ENCODE measurements at places on chromosomes 5 and 9.

DNA sequence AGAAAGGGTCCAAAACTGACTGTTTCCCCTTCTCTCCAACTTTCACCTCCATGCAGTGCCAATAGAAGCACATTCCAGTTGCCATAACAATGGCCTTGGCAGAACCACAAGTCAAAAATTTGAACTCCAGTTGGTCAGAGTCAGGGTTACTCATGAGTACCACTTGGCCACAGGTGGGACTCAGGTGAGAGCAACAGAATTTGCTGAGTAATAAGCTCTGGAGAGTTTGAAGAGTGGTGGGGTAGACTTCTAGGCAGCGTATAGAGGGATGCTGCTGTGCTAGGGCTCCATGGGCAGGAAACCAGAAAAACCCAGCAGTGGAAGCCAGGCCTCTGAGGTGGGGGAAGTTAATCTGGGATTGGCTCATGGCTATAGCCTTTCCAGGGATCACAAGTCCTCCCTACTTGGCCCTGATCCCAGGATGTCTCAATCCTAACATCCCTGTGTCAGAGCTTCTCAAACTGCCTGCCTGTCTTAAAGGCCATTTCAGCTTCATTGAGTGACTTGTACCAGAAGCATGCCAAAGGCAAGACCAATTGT lies 30.2 kb downstream of the SNX18 start:
- no peak for DNase-seq

GRCh38 chr5:64949331-64949730 lies 180.6 kb downstream of the CWC27 start:
- DNase-seq = no peak

DNA sequence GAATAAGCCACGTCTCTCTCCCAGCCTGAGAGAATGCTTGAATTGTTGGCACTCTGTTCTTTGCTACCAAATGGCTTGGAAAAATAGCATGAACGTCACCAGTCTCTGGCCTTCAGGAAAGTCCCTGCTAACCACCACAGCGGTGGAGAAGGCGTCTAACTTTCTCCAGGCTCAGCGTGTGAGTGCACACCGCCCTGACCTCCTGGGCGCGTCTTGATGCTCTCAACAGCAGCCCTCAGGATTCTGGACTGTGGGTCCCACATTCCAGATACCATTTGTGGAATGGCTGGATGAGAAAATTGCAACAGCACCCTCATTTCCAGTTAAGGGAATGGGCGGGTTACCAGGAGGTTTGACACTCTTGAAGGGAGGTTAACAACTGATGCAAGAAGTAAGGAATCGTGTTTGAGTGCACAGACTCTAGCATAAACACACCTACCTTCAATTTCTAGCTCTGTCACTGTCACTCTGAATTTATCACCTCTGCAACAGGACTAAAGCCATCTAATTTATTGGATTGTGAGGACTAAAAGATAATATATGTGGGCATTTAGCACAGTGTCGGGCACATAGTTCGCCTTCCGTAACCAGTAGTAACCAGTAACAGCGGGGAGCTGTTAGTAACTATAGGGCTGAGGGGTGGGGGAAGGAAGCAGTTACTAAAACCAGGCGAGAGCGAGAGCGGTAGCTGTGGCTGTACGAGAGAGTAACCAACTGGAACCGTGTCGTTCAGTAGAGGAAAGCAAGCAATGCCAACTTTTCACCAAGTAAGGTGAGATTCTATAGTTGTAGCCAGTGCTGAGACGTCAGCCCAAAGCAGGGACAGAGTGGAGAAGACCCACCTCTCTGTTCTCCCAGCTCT lies 807 bp upstream of the PLGRKT start:
- DNase-seq = no peak

- no peak for DNase-seq
Observed at GRCh38 chr9:134324359-134325095, 1.7 kb upstream of the RXRA start.

DNA sequence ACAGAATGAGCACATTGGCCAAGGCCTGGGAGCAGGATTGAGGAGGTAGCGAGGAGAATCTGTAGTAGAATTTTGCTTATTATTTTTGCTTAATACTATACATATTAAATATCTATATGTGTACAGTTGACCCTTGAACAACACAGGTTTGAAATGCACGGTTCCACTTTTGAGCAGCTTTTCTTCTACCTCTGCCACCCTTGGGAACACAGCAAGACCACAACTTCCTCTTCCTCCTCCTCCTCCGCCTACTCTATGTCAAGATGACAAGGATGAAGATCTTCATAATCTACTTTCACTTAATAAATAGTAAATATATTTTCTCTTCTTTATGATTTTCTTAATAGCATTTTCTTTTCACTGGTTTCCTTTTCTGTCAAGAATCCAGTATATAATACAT lies 541.4 kb downstream of the KCTD16 start:
- DNase-seq = peak; percentile 62

- no peak for DNase-seq
Observed at GRCh38 chr9:90526386-90526785, 116.2 kb downstream of the DIRAS2 start.

DNA sequence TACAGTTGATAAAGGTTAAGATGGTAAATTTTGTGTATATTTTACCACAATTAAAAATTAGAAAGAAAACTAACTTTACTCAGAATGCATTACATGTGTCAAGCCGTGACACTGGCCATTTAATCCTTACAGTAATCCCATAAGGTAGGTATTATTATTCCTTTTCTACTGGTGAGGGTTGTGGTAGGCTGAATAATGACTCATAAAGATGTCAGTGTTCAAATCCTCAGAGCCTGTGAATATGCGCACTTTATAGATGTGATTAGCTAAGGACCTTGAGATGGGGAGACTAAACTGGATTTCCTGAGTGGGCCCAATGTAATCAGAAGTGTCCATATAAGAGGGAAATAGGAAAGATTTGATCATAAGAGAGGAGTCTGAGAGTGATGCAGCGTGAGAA lies 288.1 kb downstream of the TMEM167A start:
- DNase-seq = no peak

- no peak for DNase-seq
Observed at GRCh38 chr5:98963019-98963418, 34.2 kb upstream of the CHD1 start.

DNA sequence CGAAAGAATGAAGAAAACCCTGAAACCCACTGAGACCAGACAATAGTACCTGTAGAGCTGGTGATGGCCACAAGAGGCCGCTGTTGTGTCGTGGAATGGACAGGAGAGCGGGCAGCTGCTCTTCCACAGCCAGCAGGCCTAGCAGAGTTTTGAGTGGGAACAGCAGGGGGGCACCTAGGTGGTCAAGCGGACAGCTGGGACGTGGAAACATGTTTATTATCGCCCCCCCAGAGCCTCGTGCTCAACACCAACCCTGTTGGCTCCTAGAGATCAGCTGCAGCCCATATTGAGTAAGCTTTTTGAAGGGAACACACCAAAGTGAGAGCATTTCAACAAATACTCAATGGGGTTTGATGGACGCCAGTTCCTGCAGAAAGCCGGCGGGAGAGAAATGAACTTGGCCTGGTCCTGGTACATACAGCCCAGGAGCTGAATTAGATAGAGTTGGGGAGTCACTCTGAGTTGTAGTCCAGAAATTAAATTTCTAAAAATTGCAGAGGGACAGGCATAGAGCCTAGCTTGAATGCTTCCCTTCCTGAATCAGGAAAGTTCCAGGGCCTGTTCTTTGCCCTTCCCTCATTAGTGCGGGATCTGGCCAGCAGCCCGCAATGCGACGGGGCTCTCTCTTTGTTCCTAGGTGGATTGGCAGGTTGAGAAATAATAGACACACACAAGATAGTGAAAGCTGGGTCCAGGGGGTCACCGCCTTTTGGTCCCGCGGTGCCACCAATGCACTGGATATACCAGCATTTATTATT lies 33.8 kb downstream of the MFAP3 start:
- DNase-seq = peak; percentile 87

- no peak for DNase-seq
Observed at GRCh38 chr9:3676766-3677165, 151.0 kb upstream of the RFX3 start.

- DNase-seq = no peak
Observed at GRCh38 chr5:129909225-129909624, 5.0 kb downstream of the CHSY3 start.

DNA sequence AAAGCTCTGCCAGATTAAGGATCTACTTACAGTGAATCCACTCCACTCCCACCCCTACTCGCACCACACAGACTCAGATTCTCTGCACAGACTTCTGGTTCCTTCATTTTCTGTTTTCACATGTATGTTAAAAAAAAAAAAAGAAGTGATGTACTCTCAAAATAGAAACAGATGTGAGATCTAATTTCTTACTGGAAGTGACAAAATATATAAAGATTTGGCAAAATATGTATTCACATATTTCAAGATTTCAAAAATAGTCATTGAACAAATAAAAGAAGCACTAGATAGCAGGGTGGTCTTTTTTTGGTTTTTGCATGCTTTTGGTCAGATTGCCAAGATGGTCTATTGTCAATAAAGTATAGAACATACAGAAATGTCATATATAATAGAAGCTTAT lies 379.2 kb downstream of the TMEM167A start:
- DNase-seq = no peak

- DNase-seq = no peak
Observed at GRCh38 chr5:167936022-167936421, 355.4 kb upstream of the WWC1 start.

DNA sequence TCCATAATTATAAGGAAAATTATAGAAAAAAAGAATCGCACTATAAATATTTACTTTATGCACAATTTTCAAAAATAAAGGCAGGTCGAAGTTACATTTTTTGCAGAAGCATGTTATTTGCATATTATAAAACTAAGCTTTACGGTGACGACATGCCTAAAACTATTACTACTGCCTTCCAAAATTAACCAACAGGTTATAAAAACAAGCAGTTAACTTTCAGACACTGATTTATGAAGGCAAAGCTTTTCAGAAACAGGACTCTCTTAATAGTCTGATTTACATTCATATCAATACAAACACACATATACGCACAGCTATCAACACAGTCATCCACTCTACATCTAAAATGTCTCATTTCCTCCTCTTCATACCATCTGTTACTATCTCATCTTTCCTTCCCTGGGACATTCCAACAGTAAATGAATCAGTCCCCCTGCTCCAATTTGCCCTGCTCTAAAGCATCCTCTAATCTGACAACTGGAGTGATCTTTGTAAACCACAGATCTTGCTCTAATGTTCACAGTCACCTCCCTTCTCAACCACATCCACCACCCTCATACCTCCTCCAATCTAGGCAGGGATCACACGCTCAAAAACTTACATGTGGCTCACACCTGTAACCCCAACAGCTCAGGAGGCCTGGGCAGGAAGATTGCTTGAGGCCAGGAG lies 21.6 kb downstream of the FBXW11 start:
- peak; percentile 71 for DNase-seq

DNA sequence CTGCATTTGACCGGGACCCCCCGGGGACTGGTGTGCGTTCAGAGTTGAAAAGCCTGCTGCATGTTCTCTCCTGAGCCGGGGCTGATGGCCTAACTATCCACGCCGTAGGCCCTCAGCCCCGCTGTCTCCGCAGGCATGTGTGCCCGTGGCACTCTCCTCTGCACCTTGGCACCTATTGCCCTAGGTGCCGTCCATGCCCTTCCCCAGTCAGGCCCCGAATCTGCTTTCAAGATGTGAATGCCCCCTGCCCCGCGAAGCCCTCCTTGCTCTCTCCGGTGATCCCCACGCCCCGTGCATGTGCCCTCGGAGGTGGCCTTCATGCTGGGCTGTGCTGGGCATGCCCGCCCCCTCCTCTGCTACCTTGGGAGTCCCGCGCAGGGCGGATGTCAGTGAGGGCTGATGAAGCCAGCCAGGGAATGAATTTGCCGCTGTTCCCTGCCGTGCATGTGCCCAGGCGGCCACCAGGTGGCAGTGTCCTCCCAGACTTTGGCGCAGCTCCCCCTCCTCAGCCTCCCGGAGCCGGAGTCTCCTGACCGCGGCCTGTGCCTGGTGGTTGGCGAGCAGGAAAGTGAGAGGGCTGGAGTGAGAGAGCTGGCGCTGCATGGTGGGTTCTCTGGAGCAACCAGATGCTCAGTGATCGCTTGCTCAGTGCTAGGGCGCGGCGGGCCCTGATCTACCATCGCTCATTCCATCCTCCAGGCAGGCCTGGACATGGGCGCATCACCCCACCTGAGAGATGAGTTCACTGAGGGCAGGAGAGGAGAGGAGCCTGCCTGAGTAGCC lies 112.9 kb upstream of the LMX1B start:
- peak; percentile 82 for DNase-seq

DNA sequence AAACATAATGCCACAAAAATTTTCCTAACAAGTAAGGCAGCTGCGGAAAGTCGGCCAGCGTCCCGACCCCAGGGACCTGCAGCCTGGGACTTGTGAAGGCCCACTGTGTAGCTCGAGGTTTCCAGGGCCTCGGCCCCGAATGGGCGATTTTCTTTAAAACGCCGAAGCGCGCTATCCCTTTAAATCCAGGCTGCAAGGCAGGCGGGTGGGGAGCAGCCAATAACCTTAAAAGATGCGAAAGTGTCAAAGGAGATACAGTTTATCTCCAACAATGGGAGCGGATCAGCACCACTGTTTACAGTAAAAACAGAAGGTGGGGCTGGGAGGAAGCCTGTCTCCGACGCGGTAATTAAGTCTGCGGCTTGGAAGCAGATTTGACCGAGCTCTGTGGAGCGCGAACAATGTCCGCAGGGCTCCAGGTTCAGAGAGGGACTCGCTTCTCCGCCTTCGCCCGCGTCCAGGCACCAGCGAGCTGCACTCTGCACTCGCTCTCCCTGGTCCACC lies 1.7 kb upstream of the ZSWIM6 start:
- DNase-seq = peak; percentile 66

- DNase-seq = no peak
Observed at GRCh38 chr9:136107953-136108647, 10.6 kb downstream of the TMEM250 start.

DNA sequence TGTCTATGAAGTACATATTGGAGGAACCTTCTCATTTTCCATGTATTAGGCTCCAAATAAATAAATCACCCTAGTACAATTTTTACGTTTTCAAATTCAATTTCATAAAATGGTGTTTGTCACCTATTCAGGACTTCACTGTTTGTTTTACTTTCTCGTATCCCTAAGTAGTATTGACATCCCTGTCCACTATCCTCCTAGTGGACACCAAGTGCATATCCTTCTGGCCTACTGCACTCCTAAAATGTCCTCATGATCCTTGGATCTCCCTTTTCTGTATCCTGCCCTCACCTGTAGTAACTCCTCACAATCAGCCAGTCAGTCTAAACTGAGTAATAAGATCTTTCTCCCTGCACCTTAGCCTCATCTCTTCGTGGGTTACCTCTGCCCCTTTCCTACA lies 539.9 kb downstream of the DMRTA1 start:
- DNase-seq = no peak

DNA sequence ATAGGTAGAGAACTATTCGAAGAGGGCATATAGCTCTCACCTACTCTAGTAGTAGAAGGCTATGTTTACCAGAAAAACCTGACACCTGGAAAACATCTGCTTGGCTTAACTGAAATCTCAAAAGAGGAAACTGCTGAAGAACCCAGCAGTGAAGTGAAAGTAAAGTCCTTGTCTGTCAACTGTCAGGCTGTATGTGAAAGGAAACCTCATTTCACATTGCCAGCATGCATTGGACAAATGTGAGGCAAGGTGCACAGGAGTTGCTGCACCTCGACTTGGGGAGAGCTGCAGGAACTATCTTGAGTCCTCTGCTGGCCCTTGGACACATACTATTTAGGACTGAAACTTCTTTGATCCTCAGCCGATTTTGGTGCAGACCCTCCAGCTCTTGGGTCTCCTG lies 53.3 kb downstream of the NREP start:
- peak; percentile 71 for DNase-seq

GRCh38 chr5:16066810-16067209 lies 112.8 kb downstream of the MARCHF11 start:
- DNase-seq = no peak

All from KBM-7 (cell line).